ENCODE measurements at places on chromosomes 7 and 10.

DNA sequence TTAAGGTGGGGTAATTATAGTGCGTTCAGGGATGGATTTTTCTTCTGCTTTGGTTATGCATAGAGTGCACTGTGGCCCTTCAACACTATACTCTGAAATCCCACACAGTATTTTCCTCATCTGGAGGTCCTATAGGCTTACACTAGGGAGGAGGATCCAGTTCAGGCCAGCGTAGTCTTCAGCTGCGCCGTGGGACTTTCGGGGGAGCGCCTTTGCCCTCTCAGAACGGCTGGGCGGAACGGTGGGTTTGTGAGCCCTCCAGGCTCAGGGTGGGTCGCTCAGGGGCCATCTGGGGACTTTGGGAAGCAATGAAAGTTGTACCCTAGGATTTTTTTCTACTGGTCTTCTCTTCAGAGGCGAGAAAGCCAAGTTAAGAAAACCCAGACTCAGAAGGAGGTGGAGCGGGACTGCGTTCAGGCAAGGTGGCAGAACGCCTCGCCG, 652 bp upstream of the VPS26A start:
- DNase-seq, result no peak

DNA sequence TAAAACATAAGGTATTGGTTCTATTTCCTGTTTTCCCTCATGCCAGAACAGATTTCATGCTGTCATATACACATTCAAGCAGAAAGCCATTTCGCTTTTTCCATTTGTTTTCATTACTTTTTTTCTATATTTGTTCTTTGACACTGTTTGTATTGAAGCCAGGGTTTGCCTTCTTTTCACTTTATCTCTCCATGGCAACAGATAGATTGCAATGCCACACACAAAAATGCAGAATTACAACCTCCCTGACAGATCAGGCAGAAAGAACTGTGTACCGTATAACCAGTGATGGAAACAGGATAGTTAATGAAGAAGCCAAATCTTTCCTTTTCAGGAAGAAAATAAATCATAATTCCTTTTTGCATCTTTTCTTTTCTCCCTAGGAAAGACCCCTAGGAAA, 103.0 kb upstream of the PCGF5 start:
- DNase-seq, result no peak

- no peak for DNase-seq
Observed at GRCh38 chr10:69065406-69066361, 22.2 kb upstream of the SRGN start.

DNA sequence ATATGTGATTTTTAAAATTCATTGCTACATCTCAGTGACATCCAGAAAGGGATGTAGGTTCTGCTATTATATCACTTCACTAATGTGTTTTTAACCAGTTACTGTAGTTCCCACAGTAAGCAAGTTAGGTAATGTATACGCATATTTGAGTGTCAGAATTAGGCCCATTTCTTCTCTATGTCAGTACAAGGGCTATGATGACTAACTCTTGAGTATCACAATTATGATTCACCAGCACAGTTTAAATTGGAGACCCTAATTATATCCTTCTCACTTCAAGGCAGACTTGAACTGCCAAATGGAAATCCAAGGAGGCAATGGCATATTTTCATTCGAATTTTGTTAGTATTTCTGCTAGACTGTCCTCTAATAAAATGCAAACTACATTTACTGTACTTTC, 23.6 kb downstream of the BZW2 start:
- no peak for DNase-seq

DNA sequence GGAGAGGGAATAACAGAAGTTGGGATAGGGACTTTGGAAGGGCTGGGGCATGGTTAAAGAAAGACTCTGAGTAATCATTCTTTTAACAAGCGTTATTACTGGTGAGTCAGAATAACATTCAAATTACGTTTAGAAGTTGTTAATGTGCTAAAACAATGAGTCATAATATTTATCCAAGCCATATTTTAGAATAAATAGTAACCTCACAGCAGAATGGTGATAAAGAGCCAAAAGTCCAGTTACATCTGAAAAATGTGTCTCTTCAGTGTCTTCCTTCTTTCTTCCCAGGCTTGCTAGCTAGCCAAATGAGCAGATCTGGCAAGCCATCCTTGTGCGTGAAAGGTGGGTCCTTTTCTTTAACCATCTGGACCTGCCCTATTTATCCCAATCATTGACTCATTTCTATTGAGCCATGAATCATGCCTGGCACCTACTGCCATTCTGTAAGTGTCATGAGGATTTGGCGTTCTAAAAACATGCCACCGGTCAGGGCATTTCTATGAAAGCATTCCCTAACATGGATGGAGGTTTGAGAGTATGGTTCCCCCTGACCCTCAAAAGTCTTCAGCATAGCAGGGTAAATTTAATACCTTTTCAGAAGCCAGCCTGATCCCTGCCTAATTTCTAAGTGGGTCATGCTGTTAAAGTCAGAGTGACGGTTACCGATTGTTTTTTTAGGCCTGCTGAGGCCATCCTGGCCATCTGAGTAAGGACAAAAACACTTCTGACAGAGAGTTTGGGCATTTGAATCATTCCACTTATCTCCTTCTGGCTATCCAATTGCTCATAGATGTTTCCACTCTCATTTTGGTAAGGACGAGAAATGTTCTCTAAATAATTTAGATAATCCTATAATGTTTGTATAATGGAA, 26.9 kb downstream of the MYPN start:
- no peak for DNase-seq

- DNase-seq, result no peak
Observed at GRCh38 chr7:84697506-84697905, 489.4 kb downstream of the SEMA3D start.

DNA sequence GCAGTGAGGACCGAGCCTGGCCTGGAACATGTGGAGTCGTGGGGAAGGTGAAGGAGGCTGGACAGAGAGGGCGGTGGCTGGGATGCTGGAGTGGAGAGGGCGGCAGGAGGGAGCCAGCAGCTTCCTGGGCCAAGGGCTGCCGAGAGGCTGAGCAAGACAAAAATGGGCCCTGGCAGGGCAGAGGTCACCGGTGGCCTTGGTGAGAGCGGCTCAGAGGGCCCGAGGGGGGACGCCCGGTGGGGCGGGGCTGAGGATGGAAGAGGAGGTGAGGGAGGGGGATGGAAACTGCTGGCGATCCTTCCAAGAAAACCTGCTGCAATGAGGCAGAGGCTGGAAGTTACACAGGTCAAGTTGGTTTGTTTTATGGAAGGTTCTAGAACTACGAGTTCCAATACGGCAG, 69.5 kb downstream of the ELFN1 start:
- no peak for DNase-seq

- DNase-seq, result no peak
Observed at GRCh38 chr10:130191380-130191779, 55.2 kb downstream of the GLRX3 start.

DNA sequence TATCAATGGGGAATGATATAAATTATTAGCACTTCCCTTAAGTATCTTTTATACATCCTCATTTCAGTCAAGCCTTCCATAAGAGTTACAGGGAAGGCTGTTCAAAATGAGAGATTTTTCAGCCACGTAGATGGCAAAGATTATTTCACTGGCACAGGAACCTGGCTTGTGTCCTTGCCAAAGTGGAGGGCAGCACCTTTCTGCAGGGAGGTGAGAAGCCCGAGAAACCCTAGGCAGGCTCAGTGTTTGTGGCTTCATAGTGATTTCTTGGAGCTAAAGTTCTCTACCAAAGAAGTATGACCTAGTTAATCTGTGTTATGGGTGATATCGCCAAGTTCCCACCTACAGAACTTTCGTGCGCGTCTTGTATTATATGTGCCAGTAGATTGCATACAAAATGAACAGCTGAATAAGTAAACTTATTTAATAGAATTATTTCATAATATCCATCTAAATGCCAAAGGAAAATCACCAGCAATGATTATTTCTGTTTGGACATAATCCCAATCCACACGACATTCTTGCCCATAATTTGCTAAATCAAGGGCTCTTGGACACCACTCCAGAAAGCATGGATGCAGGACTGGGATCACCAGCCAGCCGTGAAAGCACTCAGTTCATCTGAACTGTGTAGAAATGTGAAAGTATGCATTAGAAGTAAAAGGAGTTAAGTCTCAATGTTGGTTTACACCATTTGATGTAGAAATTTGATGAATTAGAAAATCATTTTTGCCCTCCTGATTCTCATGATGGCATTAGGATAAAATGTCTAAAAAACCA, 150.4 kb upstream of the RNF32 start:
- DNase-seq, result no peak

GRCh38 chr7:27031289-27032172, 64.3 kb downstream of the HOXA1 start:
- DNase-seq, result no peak

DNA sequence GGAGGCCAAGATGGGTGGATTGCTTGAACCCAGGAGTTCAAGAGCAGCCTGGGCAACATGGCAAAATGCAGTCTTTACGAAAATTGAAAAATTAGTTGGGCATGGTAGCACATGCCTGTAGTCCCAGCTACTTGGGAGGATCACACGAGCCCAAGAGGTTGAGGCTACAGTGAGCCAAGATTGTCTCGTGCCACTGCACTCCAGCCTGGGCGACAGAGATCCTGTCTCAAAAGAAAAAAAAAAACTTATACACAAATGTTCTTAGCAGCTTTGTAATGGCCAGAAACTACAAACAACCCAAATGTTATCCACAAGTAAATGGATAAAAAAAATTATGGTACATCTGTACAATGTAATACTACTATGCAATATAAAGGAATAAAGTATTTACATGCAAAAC, 12.6 kb downstream of the NT5C2 start:
- DNase-seq, result no peak

- DNase-seq, result no peak
Observed at GRCh38 chr10:48926255-48926654, 13.4 kb downstream of the LRRC18 start.

DNA sequence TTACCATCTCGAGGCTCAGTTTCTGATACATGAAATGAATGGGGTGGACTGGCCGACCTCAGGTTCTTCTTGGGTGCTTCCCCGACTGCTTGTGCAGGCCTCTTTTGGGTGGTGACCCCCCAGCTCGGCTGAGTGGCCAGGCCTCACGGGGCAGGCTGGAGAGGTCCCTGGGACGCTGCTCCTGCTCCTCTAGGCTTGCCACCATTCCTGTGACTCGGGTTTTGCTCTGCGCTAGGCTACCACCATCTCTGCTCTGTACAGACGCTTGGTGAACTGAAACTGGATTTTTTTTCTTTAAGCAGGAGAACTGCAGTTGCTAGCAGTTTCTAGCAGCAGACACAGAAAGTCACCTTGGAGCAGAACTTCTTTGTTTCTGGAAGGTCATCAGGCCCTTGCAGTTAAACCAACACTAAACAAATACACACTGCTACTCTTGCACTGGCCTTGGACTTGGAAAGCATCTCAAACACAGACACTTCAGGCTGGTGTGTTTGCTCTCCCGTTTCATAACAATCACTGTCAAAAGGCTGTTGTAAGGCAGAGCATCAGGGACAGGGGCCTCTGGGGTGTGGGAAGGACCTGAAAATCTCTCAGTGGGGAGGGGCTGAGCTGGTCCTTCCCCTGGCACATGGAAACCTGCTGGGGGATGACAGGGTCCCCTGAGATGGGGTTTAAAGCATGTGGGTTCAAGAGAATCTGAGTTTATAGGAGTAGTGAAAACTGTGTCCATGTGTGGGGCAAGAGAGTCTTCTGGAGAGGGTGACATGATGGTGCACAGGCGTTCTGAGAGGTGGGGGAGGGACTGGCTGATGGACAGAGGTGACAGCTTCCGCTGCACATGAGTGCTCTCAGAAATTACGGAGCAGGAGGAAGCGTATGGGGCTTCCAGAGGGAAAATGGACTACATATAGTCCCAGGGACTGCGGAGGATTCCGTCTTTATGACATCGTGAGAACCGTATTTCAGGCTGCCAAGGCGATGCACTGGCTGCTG, 35.0 kb upstream of the GIMAP8 start:
- no peak for DNase-seq

DNA sequence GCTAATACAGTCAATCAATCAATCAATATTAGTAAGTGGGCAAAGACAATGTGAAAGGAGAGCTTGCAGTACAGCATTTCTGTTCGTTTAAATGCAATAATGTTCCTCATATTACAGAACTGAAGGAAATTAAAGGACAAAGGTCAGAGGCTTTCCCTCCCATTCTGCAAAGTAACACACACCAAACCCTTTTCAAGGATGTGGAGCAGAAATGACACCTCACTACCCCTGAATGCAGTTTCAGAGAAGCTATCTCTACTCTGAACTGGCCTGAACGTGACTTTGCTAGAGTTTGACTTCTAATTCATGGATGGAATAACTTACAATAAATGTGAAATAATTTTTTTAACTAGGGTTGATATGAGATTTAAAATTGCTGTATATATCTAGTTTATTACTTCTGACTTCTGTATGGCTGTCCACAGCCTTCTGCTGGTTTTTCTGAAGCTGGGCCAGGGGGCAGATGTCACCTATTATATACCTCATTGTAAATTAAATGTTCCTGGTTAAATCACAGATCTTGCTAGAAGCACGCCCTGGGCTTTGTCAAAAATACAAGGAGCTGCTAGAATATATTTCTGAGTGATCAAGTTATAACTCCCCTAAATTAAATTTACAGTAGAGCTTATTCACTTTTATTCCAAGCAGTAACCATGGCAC, 156.9 kb upstream of the C7orf33 start:
- DNase-seq, result no peak

DNA sequence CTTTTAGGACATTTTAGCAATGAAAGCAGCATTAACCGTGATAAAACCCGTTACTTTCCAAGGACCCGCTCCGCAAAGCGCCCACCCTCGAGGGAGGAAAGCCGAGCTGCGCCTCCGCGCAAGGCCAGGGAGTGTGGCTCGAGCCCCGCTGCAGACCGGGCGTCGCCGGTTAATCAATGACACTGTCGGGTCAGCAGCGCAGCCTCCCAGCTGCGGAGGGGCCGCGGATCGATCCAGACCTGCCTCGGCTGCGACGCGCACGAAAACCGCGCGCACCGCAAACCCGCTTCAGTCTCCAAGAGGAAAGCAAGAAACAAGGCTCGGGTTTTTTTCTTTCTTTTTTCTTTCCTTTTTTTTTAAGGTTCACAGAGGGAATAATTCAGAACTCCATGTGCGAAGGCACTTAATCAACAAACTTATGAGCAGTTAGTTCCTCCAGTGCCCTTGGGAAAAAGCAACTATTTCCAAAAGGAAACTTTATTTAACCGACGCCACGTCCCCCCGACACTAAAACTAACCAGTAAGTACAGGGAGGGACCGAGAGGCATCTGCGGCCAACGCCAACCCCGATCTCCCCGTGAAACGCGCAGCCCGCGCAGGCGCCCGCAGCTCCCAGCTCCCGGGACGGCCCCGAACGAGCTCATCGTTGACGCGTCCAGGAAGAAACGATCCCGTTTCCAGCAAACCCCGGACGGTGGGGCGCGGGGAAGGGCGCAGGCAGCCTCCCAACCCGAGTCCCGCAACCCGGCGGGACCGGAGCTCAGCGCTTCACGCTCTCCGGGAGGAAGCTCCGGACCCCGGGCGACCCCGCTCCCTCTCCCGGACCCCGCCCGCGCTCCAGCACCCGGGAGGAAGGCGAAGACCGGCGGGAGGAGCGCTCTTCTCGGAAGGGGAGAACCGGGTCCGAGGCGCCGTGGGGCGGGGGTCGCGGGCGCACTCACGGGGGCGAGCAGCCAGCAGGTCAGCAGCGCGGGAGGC, 598 bp downstream of the VIPR2 start:
- no peak for DNase-seq

- no peak for DNase-seq
Observed at GRCh38 chr7:73960548-73960947, 67.4 kb upstream of the ELN start.

- no peak for DNase-seq
Observed at GRCh38 chr10:13317474-13317873, 17.6 kb upstream of the PHYH start.
